ACHN (cell line): ENCODE measurements at places on chromosomes 4 and X.

DNA sequence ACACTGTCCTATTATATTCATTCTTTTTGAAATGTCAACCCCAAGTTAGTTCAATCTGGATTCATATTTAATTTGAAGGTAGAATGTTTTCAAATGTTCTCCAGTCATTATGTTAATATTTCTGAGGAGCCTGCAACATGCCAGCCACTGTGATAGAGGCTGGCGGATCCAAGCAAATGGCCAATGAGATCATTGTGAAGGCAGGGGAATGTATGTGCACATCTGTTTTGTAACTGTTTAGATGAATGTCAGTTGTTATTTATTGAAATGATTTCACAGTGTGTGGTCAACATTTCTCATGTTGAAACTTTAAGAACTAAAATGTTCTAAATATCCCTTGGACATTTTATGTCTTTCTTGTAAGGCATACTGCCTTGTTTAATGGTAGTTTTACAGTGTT, 1.6 kb downstream of the CXCL1 start:
- DNase-seq = peak; percentile 20

DNA sequence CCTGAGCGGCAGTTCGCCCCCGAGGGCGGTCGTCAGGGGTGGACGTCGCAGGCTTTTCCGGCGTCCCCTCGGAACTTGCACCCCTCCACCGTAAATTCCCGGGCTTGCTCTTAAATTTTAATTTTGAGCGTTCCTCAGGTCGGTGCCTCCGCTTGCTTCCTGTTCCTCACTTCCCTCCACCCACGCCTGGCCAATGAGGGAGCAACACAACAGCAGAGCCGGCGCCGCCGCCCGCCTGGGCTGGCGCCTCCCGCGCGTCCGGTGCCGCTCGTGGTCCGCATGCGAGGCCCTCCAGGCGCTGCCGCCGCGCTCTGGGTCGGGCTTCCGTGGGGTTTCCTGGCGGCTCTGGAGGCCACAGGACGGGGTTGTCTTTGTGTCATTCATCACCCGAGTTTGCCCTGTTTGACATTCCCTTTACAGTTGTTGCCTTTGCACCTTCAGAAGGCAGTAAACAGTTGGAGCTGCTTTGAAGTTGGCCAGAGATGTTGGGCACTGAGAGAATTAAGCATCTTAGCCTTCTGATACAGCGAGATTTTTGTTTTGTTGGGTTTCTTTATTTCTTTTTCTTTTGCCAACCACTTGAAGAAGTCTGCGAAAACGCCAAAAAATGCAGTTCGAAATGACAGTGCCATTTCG, 692 bp downstream of the SPCS3 start:
- peak; percentile 72 for DNase-seq

GRCh38 chr4:5003372-5003857, 15.8 kb downstream of the CYTL1 start:
- no peak for DNase-seq

DNA sequence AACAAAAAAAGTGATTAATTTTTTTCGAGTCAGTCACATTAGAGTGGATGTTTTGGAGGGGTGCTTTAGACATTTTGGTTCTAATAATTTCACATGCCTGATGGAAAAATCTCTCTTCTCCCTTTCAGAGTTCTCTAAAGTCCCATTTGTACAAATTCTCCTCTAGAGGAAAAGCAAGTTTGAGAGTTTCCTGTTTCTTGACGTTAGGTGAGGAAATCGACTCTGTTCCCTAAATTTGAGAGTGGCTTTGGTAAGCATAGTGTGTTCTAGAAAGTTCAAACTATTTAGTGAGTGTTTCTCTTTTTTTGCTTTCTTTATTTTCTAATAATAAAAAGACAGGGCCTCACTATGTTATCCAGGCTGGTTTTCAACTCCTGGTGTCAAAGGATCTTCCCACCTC, 1.6 kb upstream of the ATP6AP2 start:
- no peak for DNase-seq

- no peak for DNase-seq
Measured at GRCh38 chr4:139643042-139643895, 22.4 kb upstream of the MGST2 start.

DNA sequence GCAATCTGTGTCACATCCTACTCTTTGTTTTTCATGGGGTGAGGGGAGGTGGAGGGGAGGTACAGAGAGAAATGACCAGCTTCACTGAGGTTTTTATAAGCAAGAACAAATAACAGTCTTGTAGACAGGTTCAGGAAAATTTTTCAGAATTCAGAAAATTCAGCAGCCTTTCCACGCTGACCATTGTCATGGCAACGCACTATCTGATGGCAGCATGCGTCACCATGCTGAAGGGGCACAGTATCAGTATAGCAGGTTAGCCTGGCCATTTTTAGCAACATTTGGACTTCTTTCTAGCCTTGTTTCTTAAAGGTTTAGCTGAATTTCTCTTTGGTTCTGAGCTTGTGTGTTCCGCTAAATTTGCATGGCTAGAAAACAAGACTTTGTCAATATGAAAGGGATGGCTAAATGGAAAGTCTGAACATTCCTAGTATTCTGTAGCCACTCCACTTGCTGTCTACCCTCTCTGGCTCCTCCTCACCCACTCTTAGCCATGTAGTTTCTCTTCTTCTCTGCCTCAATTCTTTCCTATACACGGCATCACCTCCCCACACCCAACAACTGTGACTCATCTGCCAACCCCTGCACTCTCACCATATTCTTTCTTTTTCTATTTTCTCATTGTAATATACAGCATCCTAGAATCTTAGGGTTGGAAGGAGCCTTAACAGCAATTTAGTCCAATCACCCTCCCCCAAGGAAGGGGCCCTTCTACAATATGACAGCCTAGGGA, 42.7 kb upstream of the CITED1 start:
- DNase-seq = no peak

- no peak for DNase-seq
Measured at GRCh38 chr4:159071969-159072765, 30.7 kb upstream of the RAPGEF2 start.

GRCh38 chrX:112051576-112051975, 31.0 kb downstream of the TRPC5 start:
- DNase-seq = no peak

GRCh38 chr4:3292571-3293400, at the start of gene RGS12:
Gene RGS12 (plus strand): TSS chr4:3293021. CDS start chr4:3316171, 23,150 bp downstream.
- DNase-seq = peak; percentile 90

- DNase-seq = no peak
Measured at GRCh38 chrX:15566244-15566643, 34.5 kb downstream of the ACE2 start.
